ENCODE measurements at places on chromosomes 13 and 19.

- DNase-seq = no peak
These were observed 195.6 kb downstream of the KCTD12 start for GRCh38 chr13:76690611-76691010.

DNA sequence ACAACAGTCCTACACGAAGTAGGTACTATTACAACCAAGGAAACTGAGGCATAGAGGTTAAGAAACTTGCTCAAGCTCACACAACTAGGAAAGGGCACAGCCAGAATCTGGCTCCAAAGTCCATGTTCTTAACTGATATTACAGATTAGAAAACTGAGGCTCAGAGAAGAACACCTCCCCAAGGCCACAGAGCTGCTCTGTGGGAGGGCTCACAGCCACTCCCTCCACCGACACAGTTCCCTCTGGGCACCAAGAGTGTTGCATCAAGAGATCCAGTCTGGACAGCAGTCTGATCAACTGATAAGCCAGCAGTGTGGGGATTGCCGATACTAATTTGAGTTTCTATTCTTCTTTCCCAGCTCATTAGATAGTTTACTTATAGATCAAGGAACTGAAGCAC, 29.5 kb downstream of the SLC15A1 start:
- DNase-seq = no peak

GRCh38 chr19:15436012-15436825, 13.5 kb downstream of the WIZ start:
- no peak for DNase-seq

DNA sequence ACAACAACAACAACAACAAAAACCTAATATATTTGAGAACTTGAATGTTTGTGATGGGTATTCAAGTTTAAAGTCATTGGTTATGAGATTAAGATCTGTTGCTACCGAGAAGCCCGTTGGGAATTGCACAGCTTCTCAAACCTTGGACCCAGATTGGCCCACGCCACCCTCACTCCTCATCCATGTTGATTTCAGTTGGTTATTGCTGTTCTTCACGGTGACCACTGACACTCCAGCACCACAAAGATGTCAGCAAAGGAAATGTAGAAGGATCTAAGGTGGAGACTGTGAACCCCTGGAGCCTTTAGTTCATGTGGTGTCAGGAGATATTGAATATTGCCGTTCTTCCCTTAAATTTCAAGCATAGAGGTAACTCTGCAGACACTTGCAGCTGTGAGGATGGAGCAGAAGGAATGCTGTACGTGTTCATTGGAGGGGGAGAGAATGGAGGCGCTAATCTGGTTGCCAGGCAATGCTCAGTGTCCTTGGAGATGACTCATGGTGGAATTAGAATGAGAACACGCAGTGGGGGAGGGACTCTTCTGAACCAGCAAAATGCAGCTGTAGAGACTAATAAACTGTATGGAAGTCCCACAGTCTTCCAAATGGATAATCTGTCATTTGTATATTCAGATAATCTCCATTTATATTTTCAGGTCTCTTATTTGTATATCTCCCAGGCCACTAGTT, 20.8 kb upstream of the ZNF835 start:
- no peak for DNase-seq

DNA sequence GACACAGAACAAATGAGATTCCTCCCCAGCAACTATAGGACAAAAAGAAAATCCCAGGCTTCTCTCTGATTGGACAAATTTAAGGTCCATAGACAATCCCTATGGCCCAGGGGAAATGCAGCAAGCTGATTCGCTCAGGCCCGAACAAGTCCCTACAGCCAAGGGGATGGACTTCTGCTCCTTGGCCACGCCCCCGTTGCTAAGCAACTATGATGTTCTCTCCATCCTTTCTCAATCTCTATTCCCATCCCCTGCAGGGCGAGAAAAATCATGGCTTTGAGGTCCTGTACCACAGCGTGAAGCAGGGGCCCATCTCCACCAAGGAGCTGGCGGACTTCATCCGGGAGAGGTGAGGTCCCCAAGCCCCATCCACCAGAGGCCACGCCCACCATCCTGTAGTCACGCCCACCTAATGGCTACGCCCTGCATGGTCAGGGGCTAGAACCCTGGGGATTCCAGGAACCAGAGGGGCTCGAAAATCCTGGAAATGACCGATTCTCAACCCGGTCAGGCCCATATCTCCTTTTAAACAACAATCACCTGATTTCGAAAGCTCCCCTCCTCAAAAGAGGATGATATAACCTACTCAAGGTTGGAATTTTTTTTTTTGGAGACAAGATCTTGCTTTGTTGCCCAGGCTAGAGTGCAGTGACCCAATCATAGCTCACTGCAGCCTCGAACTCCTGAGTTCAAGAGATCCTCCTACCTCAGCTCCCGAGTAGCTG, 11.4 kb downstream of the FCHO1 start:
- no peak for DNase-seq

- no peak for DNase-seq
These were observed 17.0 kb upstream of the PIK3R2 start for GRCh38 chr19:18135712-18136584.

- no peak for DNase-seq
These were observed 43.1 kb downstream of the RASA3 start for GRCh38 chr13:114089341-114089740.

GRCh38 chr13:74114202-74114601, 20.0 kb downstream of the KLF12 start:
- no peak for DNase-seq

DNA sequence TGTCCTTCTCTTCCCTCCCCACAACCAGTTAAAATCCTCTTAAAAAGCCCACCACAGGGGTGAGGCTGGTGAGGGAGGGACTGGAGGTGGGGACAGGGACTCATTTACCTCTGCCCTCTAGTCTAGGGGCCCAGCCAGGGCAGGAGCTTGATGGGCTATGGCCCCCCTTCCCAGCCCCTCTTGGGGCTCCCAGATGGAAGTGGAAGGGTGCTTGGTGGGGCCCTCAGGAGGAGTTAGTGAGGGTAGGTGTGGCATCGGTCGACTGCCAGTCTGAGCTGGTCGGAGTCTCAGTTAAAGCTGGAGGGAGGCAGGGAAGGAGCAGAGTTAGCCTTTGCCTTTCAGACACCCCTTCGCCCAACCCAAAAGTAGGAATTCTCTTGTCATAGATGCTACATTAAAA, 10.5 kb downstream of the ZNF526 start:
- no peak for DNase-seq

DNA sequence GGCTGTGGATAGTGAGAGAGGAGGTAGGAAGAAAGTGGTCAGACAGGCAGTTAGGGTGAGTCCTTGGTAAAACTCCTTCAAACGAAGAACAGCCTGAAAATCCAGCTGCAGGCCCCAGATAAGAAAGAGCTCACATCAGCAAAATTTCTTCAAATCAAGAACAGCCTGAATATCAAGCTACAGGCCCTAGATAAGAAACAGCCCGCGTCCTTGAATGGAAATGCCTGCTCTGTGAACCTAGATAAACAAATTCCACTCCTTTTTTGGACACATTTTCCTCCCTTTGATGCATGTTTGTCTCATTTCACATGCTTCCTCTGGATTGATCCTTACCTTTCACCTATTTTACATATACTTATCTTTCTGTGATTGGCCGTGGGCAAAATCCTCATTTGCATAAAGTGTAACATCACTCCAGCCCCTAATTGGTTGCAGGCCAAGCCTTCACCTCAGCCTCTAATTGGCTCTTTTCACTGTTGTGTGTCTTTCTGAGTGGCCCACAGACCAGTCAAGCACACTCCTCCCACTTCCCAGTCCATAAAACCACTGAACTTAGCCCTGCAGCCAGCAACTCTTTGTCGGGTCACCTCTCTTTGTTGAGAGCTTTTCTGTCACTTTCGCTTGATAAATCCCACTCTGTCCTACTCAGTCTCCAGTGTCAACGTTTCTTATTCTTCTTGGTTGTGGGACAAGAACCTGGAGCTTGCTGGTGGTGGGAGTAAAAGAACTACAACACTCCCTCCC, 6.0 kb upstream of the SULT2A1 start:
- no peak for DNase-seq

DNA sequence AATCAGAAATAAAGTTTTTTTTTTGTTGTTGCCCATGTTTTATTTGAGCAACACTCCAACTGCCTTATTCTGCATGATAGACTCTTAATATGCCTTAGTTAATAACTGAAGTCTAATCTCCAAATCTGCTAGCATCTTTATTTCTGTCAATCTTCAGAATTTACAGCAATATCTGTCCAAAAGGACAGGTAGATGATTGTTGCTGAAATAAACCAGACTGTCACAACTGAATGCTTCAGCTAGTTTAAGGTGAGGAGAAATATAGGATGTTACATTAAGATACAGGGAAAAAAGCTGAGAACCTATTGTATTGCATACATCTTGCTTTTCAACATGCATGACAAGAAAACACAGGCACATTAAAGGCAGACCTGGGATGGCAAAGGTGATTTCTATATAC, 204.3 kb downstream of the SLITRK1 start:
- DNase-seq = no peak

DNA sequence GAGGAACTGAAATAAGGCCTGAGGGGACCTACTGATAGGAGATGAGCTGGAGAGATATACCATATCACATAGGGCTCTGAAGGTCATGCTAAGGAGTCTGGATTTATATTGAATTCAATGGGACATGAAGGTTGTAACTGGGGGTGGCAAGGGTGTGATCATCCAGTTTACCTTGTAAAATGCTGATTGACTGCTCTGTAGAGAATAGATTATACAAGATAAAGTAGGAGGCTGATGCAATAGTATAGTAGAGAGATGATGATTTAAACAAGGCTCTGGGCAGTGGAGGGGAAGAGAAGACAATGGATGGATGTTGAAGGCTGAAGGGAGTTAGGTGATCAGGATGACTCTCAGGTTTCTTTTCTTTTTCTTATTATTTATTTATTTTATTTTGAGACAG, 18.0 kb upstream of the PAN3 start:
- no peak for DNase-seq

- DNase-seq = no peak
These were observed 1538.2 kb downstream of the UQCRFS1 start for GRCh38 chr19:27674701-27675100.

DNA sequence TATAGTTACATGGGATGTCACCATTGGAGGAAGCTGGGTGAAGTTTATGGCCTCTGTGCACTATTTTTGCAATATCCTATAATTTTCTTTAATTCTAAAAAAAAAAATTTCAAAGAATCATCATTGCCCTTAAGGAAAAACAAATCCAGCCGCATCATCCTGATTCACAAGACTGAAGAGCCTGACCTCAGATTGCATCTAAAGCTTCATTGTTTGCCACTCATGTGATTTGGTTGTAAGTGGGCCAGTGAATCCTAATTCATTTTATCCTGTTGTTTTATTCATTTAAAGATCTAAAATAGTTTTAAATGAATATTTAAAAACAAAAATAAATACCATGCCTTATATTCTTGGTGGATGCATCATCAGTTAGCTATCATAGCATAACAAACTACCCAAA, 504.5 kb downstream of the TBC1D4 start:
- no peak for DNase-seq

DNA sequence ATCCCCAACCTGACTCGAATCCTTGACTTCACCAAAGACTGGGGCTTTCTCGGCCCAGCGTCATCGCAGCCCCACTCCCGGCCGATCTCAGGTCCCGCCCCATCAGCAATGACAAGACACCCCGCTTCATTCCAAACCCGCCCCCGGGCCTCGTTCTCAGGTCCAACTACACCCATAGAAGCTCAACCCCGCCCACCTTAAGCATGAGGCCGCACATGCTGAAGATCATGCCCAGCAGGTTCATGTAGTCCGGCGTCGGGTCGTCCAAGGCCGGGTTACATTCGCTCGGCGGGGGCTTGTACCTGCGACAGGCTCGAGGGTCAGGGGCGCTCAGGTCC, 2.3 kb downstream of the WDR83 start:
- no peak for DNase-seq

- DNase-seq = no peak
These were observed 13.1 kb downstream of the MAST3 start for GRCh38 chr19:18110609-18111232.

DNA sequence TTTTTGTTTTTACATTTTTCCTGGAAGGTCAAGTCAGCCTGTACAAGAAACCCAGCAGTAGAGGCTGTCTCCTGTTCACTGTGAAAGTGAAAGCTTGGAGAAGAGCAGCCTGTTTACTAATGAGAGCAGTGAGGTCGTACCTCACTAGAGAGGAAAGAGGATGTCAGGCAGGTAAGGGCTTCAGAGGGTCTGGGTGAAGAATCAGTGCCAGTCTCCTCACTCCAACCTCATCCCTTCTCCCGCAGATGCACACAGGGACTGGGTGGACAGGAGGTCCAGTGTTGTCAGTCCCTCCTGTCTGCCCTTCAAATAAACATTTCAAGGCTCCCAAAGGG, 462.5 kb downstream of the KLF5 start:
- no peak for DNase-seq

- DNase-seq = peak; percentile 55
These were observed 550 bp downstream of the CERS4 start for GRCh38 chr19:8209462-8210378.

- no peak for DNase-seq
These were observed 18.7 kb downstream of the CACNG7 start for GRCh38 chr19:53927739-53928138.

DNA sequence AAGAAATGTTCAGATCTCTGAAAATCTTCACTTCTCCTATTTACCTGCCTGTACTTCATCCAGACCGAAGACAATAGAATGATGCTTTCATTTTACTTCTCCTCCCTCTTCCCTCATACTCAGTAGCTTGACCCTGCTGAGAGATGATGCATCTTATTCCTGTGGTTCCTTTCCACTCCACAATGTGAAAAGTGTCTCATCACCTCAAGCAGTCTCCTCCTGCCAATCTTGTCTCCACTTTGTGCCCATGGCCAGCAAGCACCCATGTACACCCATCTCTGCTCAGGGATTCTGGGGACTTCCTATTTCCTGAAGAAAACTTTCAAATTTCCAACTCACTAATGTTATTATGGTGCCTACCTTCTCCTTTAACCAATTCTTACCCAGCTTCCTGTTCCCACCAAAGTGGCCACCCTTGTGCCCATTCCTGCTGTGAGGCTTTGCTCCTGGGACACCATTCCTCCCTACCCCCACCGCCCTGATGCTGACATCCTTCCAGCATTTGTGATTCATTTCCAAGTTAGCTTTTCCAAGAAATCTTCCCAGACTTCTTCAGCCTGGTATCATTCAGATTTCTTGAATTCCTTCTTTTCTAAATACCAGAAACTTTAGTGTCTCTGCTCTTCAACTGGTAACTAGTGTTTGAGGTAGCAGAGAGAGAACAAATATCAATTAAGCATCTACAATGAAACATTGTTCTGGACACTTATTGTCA, 212.5 kb downstream of the POSTN start:
- no peak for DNase-seq

- DNase-seq = peak; percentile 29
These were observed 1163.4 kb upstream of the ATXN8OS start for GRCh38 chr13:68944272-68944671.
